ENCODE measurements at places on chromosomes 1 and 21.

GRCh38 chr1:185291159-185291558, 25.9 kb downstream of the IVNS1ABP start:
- peaks cover 6% of the 10 kb centered on the region for H3K4me1 ChIP-seq
- no peaks in the 10 kb centered on the region for H3K27me3 ChIP-seq
- peaks cover 15% of the 10 kb centered on the region for H3K36me3 ChIP-seq
- H3K4me3 ChIP-seq: no peak overlapping the region
- no peak for DNase-seq

- H3K4me3 ChIP-seq: no peak overlapping the region
- H3K27ac ChIP-seq: no peak overlapping the region
- H3K36me3 ChIP-seq: no peaks in the 10 kb centered on the region
- peak; percentile 41 for DNase-seq
- peaks cover 8% of the 10 kb centered on the region for H3K4me1 ChIP-seq
- peaks cover 21% of the 10 kb centered on the region for H3K27me3 ChIP-seq
Measured at GRCh38 chr1:54950369-54951163, 29.9 kb upstream of the TMEM61 start.

DNA sequence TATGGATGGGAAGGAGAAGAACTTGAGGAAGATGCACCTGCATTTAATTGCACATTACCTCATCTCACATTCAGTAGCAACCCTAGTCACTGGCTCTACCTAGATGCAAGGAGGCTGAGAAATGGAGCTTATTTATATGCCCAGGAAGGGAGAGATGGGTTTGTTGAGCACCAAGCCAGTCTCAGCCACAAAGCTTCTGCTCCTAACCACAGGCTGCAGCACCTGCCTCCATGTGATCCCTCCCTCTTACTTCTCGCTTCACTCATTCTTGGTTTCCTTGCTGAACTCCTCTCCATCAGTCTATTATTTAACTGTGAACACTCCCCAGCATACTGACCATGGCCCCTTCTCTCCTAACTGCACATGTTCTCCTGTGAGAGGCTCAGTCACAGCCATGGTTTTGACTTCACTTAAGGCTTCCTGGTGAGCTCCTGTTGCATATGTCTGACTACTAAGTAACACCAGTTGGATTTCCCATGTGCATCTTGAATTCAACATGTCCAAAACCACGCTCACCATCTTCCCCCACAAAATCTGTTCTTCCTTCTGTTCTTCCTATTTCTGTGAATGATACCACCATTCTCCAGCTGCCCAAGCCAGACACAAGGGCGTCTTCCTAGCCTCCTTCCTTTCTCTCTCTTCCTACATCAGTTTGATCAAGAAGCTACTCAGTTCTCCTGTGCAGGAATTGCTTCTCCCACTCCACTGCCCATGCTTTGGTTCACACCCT, 139.8 kb downstream of the AK5 start:
- H3K27ac ChIP-seq: no peak overlapping the region
- H3K27me3 ChIP-seq: peaks cover 50% of the 10 kb centered on the region
- DNase-seq: no peak
- H3K4me3 ChIP-seq: no peak overlapping the region
- H3K4me1 ChIP-seq: no peaks in the 10 kb centered on the region
- peaks cover 4% of the 10 kb centered on the region for H3K36me3 ChIP-seq

DNA sequence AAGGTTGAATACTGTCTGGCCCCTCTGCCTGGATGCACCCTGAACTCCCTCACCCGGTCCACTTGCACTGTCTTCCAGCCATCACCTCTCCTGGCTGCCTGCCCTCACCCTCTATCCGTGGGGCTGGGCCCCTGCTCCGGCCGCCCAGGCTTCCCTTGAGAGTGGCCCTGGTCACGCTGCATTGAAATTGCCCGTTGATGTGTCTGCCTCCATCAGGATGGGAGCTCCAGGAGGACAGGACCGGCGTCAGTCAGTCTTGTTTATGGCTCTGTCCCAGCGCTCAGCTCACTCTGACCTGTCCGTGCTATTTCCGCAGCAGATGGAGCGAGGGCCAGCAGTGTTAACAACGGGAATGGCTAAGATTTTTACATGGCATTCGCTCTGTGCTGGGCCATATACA, 34.9 kb downstream of the FOXO6 start:
- H3K36me3 ChIP-seq: no peaks in the 10 kb centered on the region
- no peak overlapping the region for H3K27ac ChIP-seq
- no peak overlapping the region for H3K4me3 ChIP-seq
- H3K4me1 ChIP-seq: peaks cover 7% of the 10 kb centered on the region
- H3K27me3 ChIP-seq: peaks cover 25% of the 10 kb centered on the region

GRCh38 chr1:201904579-201904978, 15.9 kb downstream of the SHISA4 start:
- no peak overlapping the region for H3K27ac ChIP-seq
- no peak overlapping the region for H3K4me3 ChIP-seq
- no peaks in the 10 kb centered on the region for H3K36me3 ChIP-seq
- peaks cover 7% of the 10 kb centered on the region for H3K4me1 ChIP-seq
- peaks cover 15% of the 10 kb centered on the region for H3K27me3 ChIP-seq

DNA sequence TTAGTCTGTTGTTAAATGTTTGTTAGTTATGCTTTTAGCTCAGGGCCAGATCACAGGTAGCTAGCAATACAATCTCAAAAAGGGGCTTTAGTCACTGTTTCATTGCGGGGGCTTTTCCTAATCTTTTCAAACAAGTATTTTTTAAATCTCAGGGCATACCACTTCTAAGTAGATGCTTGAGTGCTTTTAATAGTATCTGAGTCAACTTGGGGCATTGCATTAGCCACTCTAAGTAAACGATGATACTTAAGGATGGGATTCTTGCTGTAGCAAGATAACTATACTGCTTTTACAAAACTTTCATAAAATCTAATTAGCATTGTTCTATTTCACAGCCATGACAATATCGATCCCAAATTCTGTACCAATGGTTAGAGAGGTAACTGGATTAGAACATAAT, 11.6 kb downstream of the CDC42BPA start:
- no peak overlapping the region for H3K4me3 ChIP-seq
- no peak for DNase-seq
- H3K27ac ChIP-seq: no peak overlapping the region
- H3K27me3 ChIP-seq: peaks cover 19% of the 10 kb centered on the region

GRCh38 chr1:226553924-226554282, 5.3 kb downstream of the STUM start:
- H3K27me3 ChIP-seq: peaks cover 68% of the 10 kb centered on the region
- peaks cover 6% of the 10 kb centered on the region for H3K4me1 ChIP-seq
- DNase-seq: no peak
- no peaks in the 10 kb centered on the region for H3K36me3 ChIP-seq
- H3K27ac ChIP-seq: no peak overlapping the region

DNA sequence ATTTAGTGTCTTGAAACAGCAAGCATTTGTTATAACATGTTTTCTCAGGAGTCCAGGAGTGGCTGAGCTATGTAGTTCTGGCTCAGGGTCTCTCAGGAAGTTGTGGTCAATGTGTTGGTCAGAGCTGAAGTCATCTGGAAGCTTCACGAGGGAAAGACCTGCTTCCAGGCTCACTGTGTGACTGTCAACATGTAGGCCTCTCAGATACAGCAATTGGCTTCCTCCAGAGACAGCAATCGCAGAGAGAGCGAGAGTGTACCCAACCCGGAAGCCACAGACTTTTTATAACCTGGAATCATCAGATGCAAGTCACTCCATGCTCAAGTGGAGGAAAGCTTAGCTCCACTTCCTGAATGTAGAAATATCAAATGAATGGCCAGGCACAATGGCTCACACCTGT, 40.9 kb downstream of the TNFRSF9 start:
- no peak overlapping the region for H3K4me3 ChIP-seq
- H3K27ac ChIP-seq: no peak overlapping the region
- DNase-seq: no peak
- peaks cover 14% of the 10 kb centered on the region for H3K27me3 ChIP-seq

GRCh38 chr1:229033480-229033879, 237.4 kb upstream of the RAB4A start:
- peaks cover 16% of the 10 kb centered on the region for H3K27me3 ChIP-seq
- DNase-seq: no peak
- no peak overlapping the region for H3K27ac ChIP-seq
- peaks cover 25% of the 10 kb centered on the region for H3K4me1 ChIP-seq

DNA sequence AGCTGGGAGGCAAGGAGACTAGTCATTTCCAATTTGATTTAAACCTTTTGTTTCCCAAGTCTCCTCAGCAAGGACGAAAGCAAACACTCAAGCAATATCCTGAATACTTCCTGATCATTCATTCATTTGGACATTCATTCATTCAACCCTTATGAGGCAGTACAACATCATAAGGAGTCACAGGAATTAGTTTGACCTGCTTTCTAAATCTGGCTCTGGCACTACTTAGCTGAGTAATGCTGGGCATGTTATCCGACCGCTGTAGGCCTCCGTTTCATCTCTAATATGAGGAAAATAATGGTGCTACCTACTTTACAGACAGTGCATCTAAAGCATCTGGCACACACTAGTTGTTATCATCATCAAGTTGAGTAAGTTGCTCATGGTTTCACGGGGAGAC, 11.7 kb downstream of the FAM78B start:
- peaks cover 20% of the 10 kb centered on the region for H3K27me3 ChIP-seq
- no peak for DNase-seq
- H3K4me1 ChIP-seq: no peaks in the 10 kb centered on the region
- H3K36me3 ChIP-seq: no peaks in the 10 kb centered on the region
- H3K27ac ChIP-seq: no peak overlapping the region

- peaks cover 2% of the 10 kb centered on the region for H3K4me1 ChIP-seq
- no peaks in the 10 kb centered on the region for H3K36me3 ChIP-seq
- H3K4me3 ChIP-seq: no peak overlapping the region
- peak; percentile 29 for DNase-seq
- no peak overlapping the region for H3K27ac ChIP-seq
Measured at GRCh38 chr21:45923146-45923545, 58.4 kb upstream of the COL6A1 start.

- peaks cover 74% of the 10 kb centered on the region for H3K36me3 ChIP-seq
- DNase-seq: no peak
- peak overlapping the region; percentile 100 for H3K27ac ChIP-seq
- H3K4me1 ChIP-seq: peaks cover 24% of the 10 kb centered on the region
Measured at GRCh38 chr1:28512058-28512611, 6.3 kb downstream of the RCC1 start.

DNA sequence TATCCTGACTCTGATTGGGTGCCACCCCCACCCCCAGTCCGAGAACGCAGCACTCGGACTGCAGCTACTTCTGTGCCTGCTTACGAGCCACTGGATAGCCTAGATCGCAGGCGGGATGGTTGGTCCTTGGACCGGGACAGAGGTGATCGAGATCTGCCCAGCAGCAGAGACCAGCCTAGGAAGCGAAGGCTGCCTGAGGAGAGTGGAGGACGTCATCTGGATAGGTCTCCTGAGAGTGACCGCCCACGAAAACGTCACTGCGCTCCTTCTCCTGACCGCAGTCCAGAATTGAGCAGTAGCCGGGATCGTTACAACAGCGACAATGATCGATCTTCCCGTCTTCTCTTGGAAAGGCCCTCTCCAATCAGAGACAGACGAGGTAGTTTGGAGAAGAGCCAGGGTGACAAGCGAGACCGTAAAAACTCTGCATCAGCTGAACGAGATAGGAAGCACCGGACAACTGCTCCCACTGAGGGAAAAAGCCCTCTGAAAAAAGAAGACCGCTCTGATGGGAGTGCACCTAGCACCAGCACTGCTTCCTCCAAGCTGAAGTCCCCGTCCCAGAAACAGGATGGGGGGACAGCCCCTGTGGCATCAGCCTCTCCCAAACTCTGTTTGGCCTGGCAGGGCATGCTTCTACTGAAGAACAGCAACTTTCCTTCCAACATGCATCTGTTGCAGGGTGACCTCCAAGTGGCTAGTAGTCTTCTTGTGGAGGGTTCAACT, 2.1 kb downstream of the RBM15 start:
- H3K4me3 ChIP-seq: no peak overlapping the region
- H3K27me3 ChIP-seq: no peaks in the 10 kb centered on the region
- peaks cover 36% of the 10 kb centered on the region for H3K4me1 ChIP-seq
- no peak for DNase-seq
- H3K27ac ChIP-seq: no peak overlapping the region

GRCh38 chr21:44082648-44083440, 24.4 kb upstream of the PWP2 start:
- no peak for DNase-seq
- peaks cover 30% of the 10 kb centered on the region for H3K4me1 ChIP-seq
- H3K36me3 ChIP-seq: peaks cover 62% of the 10 kb centered on the region
- H3K27me3 ChIP-seq: no peaks in the 10 kb centered on the region
- peak overlapping the region; percentile 80 for H3K27ac ChIP-seq

- no peaks in the 10 kb centered on the region for H3K36me3 ChIP-seq
- no peak overlapping the region for H3K4me3 ChIP-seq
- no peak overlapping the region for H3K27ac ChIP-seq
- peaks cover 21% of the 10 kb centered on the region for H3K27me3 ChIP-seq
Measured at GRCh38 chr1:212600071-212600915, 8.3 kb upstream of the ATF3 start.

GRCh38 chr1:33188572-33189275, 6.9 kb upstream of the TRIM62 start:
- H3K27ac ChIP-seq: no peak overlapping the region
- no peaks in the 10 kb centered on the region for H3K36me3 ChIP-seq
- no peak for DNase-seq

DNA sequence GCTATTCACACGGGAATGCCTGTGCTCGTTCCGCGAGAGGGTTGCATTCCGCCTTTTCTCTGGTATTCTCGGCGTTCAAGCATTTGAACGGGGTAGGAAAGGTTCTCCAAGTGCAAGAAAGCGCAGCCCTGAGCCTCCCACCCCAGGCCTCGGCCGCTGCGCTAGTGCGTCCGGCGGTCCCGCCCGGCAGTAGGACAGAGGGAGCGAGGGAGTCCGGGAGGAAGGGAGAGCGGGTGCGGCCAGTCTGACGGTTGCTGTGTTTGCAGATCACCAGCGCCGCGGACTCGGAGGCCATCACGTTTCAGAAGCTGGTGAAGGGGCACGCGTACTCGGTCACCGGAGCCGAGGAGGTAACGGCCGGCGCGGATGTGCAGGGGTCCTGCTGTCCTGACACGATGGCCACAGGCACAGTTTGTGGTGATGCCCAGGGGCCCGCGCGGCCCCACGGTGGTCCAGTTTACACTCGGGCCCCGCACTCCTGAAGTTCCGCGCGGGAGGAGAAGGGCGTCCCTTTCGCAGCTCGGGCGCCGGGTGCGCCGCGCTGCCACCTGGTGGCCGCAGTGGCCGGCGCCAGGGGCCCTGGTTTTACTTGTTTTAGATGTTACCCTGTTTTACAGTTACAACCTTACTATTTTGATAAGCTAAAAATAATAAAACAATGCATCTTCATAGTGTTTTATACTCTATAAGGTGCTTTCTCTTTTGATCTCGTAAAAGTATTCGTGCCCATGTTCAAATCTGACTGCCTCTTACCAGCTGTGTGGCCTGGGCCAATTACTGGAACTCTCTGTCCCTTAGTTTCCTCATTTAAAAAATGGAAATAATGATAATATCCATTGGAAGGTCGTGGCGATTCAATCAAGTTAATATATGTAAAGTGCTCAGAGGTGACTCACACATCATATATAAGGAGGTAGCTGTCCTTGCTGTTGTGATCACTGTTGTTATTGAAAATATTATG, 36.7 kb downstream of the CAPN2 start:
- peak overlapping the region; percentile 84 for H3K4me3 ChIP-seq
- peak overlapping the region; percentile 69 for H3K27ac ChIP-seq
- H3K27me3 ChIP-seq: no peaks in the 10 kb centered on the region
- peaks cover 18% of the 10 kb centered on the region for H3K36me3 ChIP-seq

All from stimulated activated naive B cell treated with anti-CD40 and anti-IgM and Interleukin-4, amounts not matched to agents 10 μg/mL and 1 μg/mL and 100 μg/mL, for 72 hours (primary cell).